HuH-7.5 (cell line): ENCODE measurements at places on chromosomes 3 and 15.

DNA sequence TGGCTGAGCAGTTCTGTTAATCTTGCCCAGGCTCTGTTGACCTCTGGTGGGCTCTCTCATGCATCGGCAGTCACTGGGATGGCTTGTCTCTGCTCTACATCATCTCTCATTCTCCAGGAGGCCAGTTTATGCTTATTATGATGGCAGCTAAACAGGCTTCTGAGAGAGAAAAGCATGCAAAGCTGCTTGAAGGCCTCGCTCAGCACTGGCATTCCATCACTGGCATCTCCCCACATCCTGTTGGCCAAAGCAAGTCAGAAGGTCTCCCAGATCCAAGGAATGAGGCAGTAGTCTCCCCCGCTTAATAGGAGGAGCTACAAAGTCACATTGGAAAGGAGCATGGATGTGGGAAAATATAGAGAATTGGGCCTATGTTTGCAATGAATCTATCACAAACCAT is 212.6 kb downstream of the ZNF621 start:
- DNase-seq, result no peak

- no peak for DNase-seq
These were observed 41.5 kb downstream of the MGLL start for GRCh38 chr3:127780536-127781400.

- DNase-seq, result no peak
These were observed 19.8 kb downstream of the ST3GAL6 start for GRCh38 chr3:98782824-98783500.

DNA sequence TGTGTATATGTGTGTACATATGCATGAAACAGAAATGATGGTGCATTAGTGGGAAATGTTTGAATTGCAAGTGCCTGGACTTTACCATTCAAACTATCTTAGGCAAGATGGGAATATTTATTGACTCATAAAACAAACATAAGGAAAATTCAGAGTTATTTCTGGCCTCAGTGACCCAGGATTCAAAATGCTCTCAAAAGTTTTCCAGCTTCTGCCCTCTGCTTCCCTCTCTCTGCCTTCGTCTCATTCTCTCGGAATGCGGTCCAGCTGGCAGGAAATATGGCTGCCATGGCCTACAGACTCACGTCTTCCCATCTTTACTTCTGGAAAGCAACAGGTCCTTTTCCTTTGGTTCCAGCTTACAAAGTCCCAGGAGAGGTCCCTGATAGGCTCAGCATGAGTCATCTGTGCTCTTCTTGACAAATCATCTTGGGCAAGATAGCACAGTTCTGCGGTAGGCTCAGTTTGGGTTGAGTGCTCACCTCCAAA is 8.7 kb upstream of the ZNF774 start:
- no peak for DNase-seq

- no peak for DNase-seq
These were observed 14.1 kb downstream of the GPD1L start for GRCh38 chr3:32120471-32120870.

- no peak for DNase-seq
These were observed 50.4 kb upstream of the NEO1 start for GRCh38 chr15:73001840-73002239.

DNA sequence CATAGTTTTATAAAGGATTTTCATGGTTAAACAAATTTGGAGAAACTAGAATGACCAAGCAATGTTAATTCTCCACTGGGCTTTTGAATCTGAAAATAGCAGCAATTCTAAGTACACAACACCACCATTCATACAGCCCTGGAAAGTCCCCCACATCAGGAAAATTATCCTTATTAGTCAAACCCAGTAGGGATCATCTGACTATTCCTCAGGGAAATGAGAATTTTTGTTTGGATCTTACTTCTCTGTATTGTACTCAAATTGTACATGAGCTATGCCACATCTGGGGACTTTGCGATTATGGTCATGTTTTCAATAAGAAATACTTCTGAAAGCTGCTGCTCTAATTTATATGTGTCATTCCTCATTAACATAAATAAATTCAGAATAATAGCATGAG is 46.0 kb downstream of the RARB start:
- DNase-seq, result no peak

- no peak for DNase-seq
These were observed 1297.6 kb upstream of the ALCAM start for GRCh38 chr3:104069114-104069513.

DNA sequence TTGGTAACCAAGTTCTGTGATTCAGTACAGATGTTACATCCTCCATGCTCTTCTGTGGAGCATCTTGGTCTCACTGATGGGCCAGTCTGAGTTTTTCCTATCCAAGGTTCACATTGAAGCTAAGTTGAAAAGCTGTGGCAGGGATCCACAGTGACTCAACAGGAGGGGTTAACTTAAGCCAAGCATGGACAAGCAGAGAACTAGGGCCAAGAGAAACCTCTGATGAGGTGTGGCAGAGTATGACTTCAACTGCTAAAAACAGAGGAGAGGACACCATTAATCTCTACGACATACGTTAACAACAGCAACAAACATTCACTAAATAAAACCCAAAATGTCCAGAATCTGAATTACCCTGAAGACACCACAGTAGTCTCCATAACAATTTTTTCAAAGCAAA is 268.1 kb upstream of the UBE2E2 start:
- no peak for DNase-seq

DNA sequence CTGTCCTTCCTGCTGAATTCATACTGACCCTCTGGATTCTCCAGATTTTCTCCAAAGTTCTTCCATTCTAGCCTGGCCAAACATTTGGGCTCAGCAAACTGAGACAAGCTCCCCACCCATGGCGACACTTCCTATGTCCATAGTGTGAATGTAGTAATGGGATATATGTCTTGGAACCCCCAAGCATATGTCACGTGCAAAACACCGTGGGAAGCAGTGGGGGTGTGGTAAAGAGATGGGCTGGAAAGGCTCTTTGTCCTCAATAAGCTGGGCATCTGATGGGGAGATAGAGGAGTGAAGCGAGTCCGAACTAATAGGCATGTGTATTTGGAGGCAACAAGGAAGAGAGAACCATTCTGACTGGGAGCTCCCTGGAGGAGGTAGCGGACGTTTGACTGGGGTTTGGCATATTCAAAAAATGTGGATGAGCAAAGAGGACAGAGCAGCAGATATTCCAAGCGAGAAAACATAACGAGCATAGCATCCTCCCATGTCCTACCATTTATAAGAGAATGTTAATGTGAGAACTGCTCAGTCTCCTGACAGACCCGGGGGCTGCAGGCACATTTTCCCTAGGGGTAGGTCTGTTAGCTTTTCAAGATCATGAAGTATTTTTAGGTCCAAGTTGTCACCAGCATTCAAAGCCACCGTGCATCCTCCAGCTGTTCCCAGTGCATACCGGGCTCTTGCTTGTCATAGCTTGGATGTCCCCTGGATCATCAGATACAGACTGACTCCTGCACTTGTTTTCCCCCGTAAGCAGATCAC is 25.6 kb downstream of the TPM1 start:
- no peak for DNase-seq

DNA sequence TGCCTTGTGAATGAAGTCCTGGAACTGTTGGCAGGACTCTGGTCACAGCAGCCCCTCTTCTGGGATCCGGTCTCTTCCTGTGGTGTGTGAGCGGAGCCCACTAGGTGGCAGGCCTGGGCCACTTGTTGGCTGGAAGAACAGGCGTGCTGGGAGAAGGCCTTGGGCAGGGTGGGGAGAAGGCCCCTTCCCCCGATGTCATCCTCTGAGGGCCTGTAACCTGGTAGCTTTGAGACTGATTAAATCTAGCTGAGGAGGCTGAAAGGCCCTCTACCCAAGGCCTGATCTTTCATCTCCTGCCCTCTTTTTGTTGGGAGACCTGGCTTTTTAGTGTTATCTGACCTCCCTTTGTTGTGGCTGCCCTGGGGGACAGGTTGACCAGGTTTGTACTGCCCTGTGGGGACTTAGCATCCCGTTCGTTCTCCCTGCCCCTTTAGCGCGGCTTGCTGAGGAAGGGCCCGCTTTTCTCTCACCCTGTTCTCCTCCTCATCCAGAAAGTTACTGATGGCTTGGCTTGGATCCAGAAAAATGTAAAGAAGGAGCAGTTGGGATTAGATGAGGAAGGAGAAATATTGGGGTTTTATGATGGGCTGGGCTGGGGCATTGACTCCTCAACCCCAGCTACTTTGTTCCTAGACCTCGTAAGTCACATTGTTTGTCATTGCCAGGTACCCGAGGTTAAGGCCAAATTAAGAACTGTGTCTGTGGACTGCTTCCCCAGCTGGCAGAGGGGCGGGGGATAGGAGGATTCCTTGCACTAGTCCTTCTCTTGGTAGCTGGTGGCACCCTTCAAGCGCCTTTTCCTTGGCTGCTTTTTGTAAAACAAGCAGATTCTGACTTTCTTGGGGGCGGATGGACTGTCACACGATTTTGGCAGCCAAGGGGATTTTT is 48.5 kb downstream of the CHCHD6 start:
- DNase-seq, result peak; percentile 59

DNA sequence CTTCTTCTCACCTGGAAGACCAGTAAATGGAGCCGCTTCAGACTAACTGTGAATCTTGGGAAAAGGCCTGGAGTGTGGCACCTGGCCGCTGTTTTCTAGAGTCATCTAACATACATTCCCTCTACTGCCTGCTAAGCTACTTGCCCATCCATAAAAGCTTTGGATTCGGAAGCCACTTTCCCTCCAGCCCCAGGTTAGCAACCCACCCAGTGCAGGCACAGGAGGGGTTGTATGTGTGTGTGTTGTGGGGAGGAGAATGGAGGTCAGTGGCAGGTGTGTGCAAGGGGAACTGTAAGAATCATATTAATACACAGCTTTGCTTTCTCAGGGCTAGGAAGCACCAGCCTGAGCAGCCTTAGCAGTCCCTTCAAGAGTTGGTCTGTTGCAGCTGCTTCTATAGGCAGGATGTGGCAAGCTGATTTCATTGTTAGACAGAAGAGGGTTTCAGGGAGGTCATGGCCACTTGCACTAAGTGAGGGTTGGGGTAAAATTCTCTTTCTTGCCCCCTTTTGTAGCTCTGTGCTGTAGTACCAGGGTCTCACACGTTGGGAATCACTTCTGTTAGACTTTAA is 8.9 kb downstream of the NSUN3 start:
- no peak for DNase-seq

GRCh38 chr15:44726568-44727484 is 9.5 kb upstream of the TRIM69 start:
- no peak for DNase-seq

GRCh38 chr15:84862214-84862975 is 22.1 kb upstream of the SLC28A1 start:
- DNase-seq, result no peak

DNA sequence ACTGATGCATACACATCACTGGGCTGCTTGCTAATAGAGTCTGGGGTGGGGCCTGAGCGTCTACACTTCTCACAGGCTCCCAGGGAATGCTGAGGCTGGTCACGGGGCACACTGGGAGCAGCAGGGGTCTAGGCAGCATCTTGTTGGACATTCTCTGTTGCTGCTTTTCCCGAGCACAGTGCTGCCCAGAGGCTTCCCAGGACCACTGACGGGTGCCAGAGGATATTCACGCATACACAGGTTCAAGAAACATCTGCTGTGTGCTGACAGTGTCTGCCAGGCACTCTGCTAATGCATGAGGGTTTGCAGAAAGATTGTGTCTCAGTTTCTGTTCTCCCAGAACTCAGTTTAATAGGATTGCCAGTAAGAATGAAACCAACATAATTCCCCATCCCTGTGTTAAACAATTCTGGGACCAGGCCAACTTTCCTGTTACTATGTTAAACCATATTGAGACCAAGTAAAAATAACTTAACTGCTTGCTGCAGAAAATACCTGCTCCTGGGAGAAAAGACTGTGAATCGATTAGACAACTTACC is 23.9 kb upstream of the BCL2L10 start:
- no peak for DNase-seq

DNA sequence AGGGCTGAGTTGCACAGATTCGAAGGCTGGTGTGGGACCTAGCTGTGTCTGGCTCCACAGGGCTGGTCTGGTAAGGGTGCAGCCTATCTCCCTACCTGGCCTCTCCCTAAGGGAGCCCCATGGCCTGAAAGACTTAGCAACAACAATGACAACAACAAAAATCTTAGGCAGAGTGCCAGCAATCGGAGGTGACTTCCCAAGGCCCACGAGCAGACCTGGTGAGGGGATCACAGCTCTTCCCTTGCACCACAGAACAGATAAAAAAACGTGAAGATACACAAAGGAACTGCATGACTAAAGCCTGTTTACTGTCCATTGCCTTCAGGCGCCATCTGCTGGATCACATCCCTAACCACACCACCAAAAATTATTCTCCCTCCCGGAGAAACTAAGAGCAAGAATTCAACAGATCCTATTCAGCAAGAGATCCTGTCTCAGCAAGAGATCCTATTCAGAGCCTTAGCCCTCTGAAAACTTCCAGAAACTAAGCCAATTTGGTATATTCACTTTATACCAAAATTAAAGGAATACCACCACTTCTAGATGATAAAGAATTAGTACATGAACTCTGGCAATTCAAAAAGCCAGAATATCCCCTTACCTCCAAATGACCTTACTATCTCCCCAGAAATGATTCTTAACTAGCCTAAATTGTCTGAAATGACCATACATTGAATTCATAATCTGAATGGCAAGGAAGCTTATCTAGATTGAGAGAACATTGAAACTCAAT is 24.1 kb upstream of the OR5K4 start:
- peak; percentile 11 for DNase-seq

DNA sequence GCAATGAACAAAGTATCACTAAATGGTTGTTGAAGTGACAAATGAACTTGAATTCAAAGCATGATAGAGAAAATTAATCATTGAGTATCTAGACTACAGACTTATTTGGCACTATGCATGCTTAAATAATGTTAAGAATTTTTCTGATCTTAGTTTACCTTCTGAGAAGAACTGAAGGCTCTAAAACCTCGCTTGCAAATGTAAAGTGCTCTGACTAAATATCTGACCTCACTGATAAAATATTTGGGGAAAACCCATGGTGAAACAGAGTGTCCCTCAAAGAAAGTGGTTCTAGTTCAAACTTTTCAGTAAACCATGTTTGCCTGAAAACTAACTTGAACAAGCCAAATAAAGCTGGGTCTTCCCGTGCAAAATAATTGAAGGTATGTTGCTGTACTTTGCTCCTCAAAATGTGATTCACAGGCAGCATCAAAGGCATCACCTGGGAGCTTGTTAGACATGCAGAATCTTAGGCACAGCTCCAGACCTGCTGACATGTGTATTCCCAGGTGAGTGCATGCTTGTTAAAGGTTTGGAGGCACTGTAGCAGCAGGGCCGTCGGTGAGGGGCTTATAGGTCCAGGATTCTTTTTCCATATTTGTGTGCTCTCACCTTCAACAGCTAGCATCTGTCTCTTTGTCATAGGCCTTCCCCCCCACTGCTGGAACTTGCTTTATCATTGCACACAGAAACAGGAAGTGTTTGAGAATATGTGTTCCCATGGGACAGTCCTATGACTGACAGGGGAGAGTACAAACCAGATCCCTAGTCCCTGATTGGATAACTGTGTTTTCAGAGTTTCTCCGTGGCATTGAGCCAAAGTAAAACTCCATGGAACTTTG is 524.2 kb upstream of the LMCD1 start:
- no peak for DNase-seq
